NCI-H1694 (cell line): ENCODE measurements at places on chromosomes 2 and 18.

DNA sequence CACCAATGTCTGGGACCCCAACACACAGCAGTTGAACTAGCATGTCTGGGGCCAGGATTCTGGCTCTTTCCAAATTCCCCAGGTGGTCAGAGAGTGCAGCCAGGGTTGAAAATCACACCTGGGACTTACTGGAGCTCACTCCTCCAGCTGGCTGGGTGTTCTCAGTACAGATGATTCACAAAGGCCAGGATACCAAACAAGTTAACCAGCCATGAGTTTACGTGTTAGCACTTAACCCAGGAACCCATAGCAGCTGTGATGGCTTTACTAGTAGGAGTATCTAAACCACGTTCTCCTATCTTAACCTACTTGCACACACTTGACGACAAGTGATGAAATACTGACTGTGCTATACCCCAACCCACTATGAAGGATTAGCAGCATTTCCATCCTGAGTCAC is 222.8 kb downstream of the FBXO15 start:
- DNase-seq, result no peak

DNA sequence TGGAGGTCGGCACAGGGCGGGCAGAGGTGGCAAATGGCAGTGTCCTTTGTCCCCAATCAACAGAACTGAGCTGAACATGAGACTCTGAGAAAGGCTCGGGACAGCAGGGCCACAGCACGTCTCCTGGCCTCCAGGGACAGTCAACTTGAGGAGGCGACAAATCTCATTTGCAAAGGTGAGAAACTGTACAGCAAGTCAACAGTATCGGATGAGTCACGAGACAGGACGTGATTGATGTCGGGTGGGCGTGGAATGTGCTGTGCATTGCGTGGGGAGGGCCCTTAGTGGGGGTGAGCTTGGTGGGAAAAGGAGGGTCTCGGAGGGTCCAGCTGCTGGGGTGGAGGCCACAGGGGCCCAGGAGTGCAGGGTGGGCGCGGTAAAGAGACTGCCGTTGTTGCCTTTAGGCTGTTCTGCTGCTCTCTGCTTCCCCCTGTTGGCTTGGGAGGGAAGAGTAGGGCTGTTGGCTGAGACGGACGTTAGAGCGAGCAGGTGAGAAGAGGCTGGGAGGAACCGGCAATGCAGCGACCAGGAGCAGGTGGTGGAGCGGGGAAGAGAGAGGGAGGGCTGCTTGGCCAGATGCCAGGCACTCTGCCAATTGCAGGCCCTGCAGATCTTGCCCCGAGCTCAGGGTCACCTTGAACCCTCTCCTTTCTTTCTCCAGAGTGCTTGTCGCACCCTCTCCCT is 164.3 kb downstream of the BCL2 start:
- peak; percentile 35 for DNase-seq

DNA sequence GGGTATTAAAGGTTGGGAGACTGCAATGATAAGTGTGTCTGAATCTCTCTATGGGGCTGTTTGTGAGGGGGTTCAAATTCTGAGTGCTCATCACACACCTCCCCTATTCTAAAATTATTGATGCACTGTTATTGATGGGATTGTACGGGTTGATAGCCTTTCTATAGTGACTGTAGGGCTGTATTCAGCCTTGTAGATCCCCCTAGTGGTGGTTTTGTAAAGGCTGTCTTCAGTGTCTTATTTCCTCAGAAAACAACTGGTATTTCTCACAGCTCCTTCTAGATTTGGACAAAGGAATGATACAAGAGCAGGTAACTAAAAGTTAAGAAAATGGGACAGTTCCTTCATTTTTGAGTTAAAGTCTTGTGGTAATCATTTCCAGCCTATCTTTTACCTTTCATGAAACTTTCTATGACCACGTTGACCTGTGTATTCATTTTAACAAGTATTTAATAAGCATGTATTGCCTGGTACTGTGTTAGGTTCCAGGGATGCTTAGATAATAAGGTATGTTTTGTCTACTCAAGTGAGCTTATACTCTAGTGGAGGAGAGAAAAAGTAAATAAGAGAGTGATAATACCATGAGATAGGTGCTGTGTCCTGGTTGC is 21.2 kb downstream of the SMAD4 start:
- peak; percentile 4 for DNase-seq

GRCh38 chr2:227607941-227608340 is 6.7 kb downstream of the SCYGR3 start:
- DNase-seq, result no peak

GRCh38 chr2:179859523-179859922 is 1.9 kb downstream of the ZNF385B start:
- no peak for DNase-seq

DNA sequence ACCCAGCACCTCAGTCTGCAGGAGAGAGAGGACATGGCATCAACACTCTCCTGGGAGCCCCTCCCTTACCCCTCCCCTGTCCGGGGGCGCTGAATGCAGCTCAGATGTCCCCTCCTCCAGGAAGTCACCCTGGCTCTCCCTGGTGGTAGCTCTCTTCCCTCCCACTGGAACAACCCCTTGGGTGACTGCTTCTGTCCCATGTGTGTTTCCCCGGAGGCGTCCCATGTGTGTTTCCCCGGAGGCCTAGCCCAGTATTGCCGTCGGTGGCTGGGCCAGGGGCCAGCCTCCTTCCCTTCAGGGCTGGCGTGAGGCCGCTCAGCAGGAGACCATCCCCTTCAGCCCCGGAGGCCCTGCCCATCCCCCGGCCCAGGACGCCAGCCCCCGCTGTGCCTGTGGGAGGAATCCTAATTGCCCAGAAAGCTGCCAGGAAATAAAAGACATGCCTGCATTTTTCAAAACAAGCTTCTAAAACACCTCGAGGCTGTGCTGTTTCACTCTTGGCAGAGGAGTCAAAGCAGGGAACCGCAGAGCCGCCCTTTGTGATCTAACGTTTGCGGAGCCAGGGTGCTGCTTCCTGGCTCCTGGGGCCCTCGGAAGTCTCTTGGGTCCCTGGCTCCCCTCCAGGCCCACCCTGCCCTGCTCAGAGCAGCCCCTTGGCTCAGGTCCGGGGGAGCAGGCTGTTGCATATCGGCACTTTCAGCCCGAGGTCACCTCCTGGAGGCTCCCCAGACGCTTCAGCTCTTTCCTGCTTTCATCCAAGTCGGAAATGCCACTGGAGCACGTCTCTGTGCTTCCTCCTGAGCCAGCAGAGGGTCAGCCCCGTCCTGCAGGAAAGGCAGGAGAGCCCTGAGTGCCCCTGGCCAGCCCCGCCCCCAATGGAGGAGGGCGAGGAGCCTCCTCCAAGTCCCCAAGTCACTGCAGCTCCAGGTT is 11.4 kb downstream of the SNED1 start:
- no peak for DNase-seq

GRCh38 chr18:45845410-45845809 is 19.9 kb downstream of the SIGLEC15 start:
- DNase-seq, result no peak

GRCh38 chr18:42893977-42894376 is 221.5 kb downstream of the RIT2 start:
- DNase-seq, result no peak

DNA sequence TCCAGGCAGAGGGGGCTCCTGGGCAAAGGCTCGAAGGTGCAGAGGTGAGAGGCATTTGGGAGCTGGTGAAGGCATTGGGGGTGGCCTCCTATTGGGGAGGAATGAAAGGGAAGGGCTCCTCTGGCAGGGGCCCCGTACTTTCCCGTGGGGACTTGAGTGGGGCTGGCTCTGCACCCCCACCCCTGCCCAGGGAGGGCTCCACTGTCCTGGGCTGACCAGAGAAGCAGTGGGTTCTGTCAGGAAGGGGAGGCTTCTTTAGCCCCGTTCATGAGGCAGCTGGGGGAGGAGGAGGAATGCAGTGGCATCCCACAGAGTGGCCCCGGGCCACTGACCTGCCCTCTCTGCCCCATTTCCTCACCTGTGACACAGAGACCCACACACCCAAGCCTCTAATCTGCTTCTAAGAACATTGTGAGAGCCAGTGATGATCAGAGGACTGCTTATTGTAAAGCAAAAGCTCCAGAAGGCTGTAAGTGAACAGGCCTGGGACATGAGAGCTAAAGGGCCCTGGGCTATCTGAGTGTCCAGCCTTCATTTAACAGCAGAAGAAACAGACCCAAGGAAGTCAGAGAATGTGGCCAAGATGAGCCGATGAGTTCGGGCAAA is 38.6 kb upstream of the GPAT2 start:
- no peak for DNase-seq

GRCh38 chr2:8719528-8719927 is 37.7 kb downstream of the ID2 start:
- DNase-seq, result peak; percentile 58

GRCh38 chr2:167749660-167750059 is 497.7 kb downstream of the STK39 start:
- no peak for DNase-seq
